ENCODE measurements at places on chromosomes 1 and 21. TPM values are rescaled to one million over a fixed set of nuclear protein-coding genes. Genes with fewer than 3 reads are reported as not detected.
A peak's percentile ranks its signal among the peaks of the same experiment; 100 is the strongest.

DNA sequence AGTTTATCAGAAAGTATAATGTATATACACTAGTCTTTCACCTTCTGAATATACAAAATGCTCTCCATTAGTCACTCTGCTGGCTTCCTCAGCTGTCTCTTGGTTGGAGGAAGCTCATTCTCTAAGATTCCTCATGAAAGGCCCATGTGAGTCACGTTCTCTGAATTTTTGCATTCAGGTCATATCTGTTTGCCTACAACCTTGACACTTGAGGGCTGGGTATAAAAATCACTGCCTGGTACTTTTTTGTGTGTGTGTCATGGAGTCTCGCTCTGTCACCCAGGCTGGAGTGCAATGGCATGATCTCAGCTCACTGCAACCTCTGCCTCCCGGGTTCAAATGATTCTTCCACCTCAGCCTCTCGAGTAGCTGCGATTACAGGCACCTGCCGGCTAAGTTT lies 2.8 kb upstream of the GALNT2 start:
- DNase-seq: no peak
- no peak overlapping the region for H3K4me3 ChIP-seq
- peaks cover 31% of the 10 kb centered on the region for H3K4me1 ChIP-seq
- H3K27ac ChIP-seq: no peak overlapping the region

The PRRC2C gene
- total RNA-seq: 45.8 TPM

The SMIM11 gene
- total RNA-seq: 25.1 TPM

The INAVA gene
- 0.05 TPM for total RNA-seq

DNA sequence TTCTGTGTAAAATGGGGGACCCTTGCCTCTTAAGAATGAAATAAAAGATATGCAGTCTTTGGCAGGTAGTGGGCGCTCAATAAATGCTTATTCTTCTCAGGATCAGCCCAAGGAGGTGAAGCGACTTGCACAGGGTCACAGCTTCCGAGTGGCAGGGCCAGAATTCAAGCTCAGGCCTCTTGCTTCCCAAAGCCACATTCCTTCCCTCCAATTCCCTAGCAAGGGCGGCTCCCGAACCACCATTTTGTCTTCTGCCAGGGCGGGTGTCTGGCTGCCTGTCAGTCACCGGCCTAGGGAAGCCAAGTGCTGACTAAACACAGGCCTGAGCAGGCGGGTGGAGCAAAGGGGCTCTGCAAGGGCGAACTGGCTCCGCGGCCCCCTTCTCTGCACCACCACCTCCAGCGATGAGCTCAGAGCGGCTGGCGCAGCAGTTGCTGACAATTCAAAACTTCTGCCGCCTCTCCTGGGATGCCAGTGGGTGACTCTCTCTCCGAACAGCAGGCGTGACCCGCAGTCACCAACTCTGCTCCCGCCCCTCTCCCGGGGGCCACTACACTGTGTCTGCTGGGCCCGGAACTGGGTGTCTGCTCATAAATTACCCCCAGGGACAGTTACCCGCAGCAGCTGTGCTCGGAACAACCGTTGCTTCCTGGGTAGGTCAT lies 10.8 kb downstream of the GPR3 start:
- H3K4me1 ChIP-seq: peaks cover 91% of the 10 kb centered on the region
- peak overlapping the region; percentile 85 for H3K27ac ChIP-seq
- peaks cover 20% of the 10 kb centered on the region for H3K36me3 ChIP-seq
- peak overlapping the region; percentile 10 for H3K4me3 ChIP-seq
- no peaks in the 10 kb centered on the region for H3K27me3 ChIP-seq
- peak; percentile 75 for DNase-seq

The PTGS2 gene
- 0.85 TPM for total RNA-seq

The CFHR1 gene
- not detected for total RNA-seq

- peaks cover 40% of the 10 kb centered on the region for H3K27me3 ChIP-seq
- no peak for DNase-seq
- no peak overlapping the region for H3K27ac ChIP-seq
Measured at GRCh38 chr1:63277195-63278192, 44.9 kb upstream of the FOXD3 start.

The MIXL1 gene
- not detected for total RNA-seq

- H3K4me3 ChIP-seq: peak overlapping the region; percentile 67
- H3K4me1 ChIP-seq: peaks cover 56% of the 10 kb centered on the region
- peaks cover 7% of the 10 kb centered on the region for H3K36me3 ChIP-seq
- H3K27me3 ChIP-seq: peaks cover 25% of the 10 kb centered on the region
- H3K27ac ChIP-seq: peak overlapping the region; percentile 95
Measured at GRCh38 chr1:228366062-228366865, 40.4 kb downstream of the TRIM11 start.

DNA sequence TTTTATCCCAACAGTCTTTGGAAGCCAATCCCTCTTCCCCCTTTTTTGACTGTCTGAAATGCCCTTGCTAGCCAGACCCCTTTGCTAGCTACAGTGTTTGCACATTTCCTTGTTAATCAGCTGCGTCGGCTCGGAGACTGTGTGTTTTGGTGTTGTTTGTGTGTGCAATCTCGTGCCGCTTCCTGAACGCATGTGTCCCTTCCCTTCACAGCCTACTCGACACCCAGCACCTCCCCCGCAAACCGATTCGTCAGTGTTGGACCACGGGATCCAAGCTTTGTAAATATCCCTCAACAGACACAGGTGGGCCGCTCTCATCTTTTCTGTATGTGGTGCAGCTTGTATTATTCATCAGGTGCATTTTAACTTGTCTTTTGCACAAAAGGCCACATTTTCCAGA lies 298.7 kb downstream of the TM2D1 start:
- H3K27ac ChIP-seq: peak overlapping the region; percentile 57
- H3K4me1 ChIP-seq: peaks cover 52% of the 10 kb centered on the region
- H3K36me3 ChIP-seq: no peaks in the 10 kb centered on the region
- H3K27me3 ChIP-seq: no peaks in the 10 kb centered on the region
- H3K4me3 ChIP-seq: no peak overlapping the region

The NPL gene
- 5.3 TPM for total RNA-seq

The LRRC71 gene
- 0.27 TPM for total RNA-seq

GRCh38 chr1:62844030-62844429 lies 60.1 kb downstream of the ATG4C start:
- H3K27ac ChIP-seq: no peak overlapping the region
- H3K4me3 ChIP-seq: no peak overlapping the region
- H3K36me3 ChIP-seq: peaks cover 6% of the 10 kb centered on the region
- H3K4me1 ChIP-seq: peaks cover 4% of the 10 kb centered on the region
- DNase-seq: no peak
- H3K27me3 ChIP-seq: no peaks in the 10 kb centered on the region

DNA sequence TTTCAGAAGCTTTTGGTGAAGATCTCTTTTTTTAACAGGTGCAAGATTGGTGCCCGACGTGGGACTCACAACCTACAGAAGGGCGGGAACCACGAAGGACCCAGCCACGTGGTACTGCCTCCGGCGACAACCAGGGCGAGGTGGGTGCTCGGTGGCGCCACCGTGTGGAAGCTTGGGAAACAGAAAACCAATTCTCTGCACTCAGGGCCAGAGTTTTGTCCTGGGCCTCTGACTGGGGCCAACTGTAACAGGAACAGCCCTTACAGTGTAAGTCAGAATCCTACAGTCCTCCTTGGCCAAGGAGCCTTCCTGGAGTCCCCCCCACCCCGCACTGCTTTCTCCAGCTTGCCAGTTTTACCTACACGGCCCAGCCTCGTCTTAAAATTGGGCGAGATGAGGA lies 11.6 kb upstream of the S100A7A start:
- H3K4me1 ChIP-seq: no peaks in the 10 kb centered on the region
- no peak overlapping the region for H3K27ac ChIP-seq
- no peaks in the 10 kb centered on the region for H3K36me3 ChIP-seq
- peak; percentile 40 for DNase-seq
- no peak overlapping the region for H3K4me3 ChIP-seq

DNA sequence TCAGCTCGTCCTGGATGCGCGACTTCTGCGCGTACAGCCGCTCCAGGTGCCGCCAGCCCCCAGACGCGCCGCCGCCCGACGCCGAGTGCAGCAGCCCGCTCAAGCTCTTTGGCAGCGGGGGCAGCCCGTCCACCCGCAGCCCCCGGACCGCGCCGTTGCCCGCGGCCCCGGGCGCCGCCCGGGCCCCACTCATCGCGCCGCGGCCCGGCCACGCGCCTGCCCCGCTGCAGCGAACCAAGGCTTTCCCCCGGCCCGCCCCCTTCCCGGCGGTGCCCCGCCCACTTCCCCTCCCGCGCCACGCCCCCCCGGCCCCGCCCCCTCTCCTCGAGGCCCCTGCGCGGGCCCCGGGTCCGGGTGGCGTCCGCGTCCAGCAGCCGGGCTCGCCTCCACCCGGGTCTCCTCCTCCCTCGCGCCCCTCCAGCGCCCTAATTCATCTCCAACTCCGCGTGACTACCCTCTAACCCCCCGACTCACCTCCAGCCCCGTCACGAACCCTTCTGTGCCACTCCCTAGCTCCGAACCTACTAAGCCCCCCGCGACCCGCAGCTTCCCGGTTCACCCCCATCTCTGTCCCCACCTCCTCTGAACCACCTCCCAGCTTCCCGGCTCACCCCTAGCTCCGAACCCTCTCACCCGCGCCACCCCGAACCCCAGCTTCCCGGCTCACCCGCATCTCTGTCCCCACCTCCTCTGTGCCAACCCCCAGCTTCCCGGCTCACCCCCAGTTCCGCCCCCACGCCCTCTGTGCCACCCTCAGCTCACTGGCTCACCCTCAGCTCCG lies at the start of gene FAM89A:
TSS of gene FAM89A (minus strand) at position 236 of the 781 bp plus-strand sequence. CDS start at position 193, 43 bp downstream.
- peak; percentile 68 for DNase-seq
- H3K4me1 ChIP-seq: peaks cover 30% of the 10 kb centered on the region
- H3K27ac ChIP-seq: peak within 1 kb of the TSS; percentile 83
- no peaks in the 10 kb centered on the region for H3K36me3 ChIP-seq

Data from left ventricle myocardium inferior (tissue), 1 donor.